CD4-positive, alpha-beta T cell treated with Interleukin-21 for 1 hour (primary cell): ENCODE measurements at places on chromosomes 3 and 15.
A peak's percentile ranks its signal among the peaks of the same experiment; 100 is the strongest.

- DNase-seq, result no peak
Measured at GRCh38 chr15:41848631-41849030, 10.0 kb downstream of the PLA2G4B start.

- no peak for DNase-seq
Measured at GRCh38 chr3:120637851-120638559, 41.9 kb downstream of the NDUFB4 start.

GRCh38 chr15:70197945-70198361 is 100.2 kb upstream of the TLE3 start:
- DNase-seq, result no peak

GRCh38 chr15:64681424-64682024 is 93.9 kb downstream of the RBPMS2 start:
- DNase-seq, result peak; percentile 33

GRCh38 chr3:79672731-79673130 is 95.1 kb downstream of the ROBO1 start:
- DNase-seq, result no peak

DNA sequence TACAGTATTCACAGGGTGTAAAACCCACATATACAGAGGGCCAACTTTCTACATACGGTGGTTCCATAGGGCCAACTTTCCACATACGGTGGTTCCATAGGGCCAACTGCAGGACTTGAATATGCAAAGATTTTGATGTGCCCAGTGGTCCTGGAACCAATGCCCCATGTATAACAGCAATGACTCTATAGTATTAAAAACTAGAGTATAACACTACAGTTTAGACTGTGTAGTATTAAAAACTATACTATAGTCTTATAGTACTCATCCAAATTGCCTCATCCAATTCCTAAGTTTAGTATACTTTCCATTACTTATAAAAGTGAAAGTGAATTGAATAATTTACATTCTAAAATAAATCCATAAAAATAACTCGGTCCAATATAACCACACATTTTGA is 75.9 kb downstream of the GSK3B start:
- no peak for DNase-seq

DNA sequence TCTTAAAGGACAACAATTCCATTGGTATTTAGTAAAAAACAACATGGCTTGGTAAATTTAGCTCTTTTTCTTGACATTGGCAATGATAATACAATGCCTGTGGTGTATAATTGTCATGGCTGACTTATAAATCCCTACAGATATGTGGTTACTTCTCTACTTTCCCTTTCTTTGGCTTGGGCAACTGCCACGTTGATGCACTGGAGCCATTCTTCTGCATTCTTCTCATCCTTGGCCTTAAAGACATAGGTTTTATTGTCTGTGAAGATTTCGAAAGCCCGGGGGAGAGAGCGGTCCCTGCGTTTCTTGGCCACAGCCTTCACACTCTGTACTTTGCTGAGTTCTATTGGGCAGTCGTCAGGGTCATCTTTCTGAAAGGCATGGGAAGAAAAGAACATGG is 101.1 kb upstream of the CCNL1 start:
- no peak for DNase-seq

- no peak for DNase-seq
Measured at GRCh38 chr3:78871048-78871447, 896.8 kb downstream of the ROBO1 start.

DNA sequence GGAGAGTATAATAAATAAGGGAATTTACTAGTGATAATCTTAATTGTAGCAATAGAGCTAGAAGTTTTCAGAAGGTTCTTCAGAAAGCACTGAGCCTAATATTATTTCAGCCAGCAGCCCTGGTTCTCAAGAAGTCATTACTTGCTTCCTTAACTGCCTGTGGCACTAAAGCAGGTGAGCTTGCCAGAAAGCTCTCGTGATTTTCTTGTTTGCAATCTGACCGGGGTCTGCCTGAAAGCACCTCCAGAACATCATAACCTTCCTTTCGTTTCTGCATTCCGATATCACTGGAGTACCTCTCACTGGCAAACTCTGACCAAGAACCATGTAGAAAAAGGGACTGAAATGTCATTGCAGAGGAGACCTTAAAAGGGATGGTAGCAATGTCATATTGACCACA is 510.3 kb downstream of the ZIC1 start:
- DNase-seq, result no peak

- no peak for DNase-seq
Measured at GRCh38 chr3:197189623-197190022, 108.8 kb downstream of the DLG1 start.

DNA sequence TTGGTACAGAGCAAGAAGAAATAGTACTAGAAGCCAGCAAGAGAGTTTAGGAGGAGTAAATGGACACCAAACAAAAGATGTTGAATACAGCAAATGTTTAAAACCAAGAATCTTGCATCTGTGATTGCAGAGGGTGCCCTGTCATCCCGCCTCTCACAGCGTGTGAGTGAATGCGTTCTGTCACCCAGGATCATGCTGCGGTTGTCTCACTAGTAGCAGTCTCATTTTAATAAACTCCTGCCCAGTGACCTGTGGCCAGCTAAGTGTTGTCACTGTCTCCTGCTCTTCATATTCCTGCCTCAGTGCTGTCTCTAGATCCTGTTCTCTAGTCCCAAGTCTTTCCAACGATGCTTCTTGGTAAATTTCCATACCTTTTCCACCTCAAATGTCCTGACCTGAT is 584.6 kb downstream of the MCTP2 start:
- DNase-seq, result no peak

DNA sequence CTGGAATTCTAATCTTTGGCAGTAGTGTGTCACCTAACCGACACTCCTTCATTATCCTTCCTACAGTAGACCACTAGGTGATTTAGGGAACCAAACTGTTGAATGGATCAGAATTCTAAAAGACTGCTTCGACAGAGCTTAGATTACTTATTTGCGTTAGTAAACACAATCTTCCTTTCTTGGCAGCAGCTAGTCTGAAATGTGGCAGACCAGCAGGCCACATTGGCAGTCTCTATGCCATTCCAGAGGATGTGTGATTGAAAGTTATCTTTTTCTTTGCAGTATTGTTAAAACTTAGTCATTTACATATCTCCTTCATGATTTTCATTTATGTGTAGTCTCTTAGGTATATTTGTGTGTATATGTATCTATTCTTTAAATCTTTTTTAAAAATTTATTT is 23.6 kb downstream of the MBNL1 start:
- DNase-seq, result no peak

DNA sequence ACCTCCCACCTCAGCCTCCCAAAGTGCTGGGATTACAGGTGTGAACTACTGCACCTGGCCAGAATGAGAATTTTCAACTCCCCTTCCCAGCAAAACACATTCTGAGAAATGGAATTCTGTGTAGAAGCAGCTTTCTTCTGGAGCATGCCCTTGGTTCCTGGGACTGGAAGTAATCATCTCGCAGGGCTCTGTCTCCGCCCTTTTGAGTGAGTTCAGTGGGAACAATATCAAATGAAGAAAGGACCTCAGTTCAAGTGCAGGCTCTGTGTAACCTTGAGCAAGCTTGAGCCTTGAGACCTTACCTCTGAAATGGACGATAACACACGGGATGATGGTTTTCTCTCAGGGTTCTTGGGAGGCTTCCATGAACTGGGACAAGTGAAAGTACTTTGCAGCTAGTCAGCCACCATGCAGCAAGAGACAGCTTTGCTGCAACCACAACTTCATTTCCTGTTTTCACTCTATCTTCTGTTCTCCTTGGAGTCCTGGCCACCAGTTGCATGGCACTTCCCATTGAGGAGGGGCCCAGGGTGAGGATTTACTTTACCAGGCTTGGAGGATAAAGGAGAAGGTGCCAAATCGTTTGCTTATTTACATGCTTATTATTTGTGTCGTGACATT is 35.7 kb upstream of the IGF1R start:
- no peak for DNase-seq

GRCh38 chr15:79089890-79090486 is 592 bp downstream of the RASGRF1 start:
- no peak for DNase-seq

DNA sequence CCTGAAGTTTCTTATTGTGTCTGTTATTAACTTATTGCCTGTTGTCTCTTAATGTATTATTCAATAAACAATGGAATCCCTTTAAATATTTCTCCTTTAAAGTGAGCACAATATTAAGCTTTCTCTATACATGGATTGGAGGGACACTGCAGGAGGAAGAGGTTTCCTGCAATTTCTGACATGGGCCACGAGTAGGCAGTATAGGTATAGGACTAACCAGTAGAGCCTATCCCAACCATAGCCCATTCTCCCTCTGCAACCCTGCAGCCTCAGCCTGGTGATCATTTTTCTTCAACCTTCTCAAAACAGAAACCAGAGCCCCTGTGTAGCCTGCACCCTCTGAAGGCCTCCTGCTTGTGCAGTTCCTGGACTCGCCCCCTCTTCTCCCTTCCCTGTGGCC is 124.8 kb downstream of the NEK10 start:
- no peak for DNase-seq

DNA sequence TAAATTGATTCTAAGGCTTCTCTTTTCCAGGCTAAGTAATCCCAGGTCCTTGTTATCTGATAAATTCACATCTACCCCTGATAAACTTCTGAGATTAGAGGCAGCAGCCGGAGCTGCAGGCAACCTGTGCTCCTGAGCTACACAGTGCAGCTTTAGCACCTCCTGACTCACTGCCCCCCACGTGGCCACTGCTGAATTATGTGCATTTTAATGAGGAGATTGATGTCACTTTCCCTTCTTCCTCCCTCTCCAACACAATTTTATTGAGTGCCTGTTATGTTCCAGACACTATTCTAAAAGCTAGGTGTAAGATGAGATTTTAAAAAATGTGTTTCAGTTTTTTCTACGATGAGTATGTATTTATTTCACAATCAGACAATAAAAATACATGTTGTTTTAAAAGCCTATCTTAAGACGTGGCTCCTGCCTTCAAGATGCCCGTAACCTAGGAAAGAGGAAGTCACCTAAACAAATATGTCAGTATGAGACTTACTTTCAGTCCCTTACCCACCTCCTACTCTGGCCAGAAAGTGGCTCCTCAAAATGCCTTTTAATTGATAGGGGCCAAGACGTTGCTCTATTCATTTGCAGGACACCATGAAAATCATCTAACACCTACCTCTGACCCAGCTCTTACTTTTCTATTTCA is 161.5 kb upstream of the PFN2 start:
- no peak for DNase-seq

- no peak for DNase-seq
Measured at GRCh38 chr15:84772031-84772430, 23.6 kb downstream of the ZNF592 start.

DNA sequence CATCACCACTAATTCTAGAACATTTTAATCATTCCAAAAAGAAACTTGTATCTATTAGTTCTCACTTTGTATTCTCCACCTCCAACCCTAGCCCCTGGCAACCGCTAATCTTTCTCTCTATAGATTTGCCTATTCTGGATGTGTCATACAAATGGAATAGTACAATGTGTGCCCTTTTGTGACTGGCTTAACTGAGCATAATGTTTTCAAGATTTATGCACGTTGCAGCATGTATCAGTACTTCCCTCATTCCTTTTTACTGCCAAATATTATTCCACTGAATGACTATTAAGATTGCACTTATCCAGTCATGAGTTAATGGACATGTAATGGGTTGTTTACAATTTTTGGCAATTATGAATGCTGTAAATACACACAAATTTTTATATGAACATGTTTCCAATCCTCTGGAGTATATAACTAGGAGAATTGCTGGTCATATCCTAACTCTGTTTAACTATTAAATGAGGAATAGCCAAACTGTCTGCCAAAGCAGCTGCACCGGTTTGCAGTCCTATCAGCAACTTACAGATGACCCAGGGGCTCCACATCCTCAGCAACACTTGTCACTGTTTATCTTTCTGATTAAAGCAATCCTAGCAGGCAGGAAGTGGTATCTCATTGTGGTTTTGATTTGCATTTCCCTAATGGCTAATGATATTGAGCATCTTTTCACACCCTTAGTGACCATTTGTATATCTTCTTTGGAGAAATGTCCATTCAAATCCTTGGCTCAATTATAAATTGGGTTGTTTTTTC is 42.9 kb downstream of the DCUN1D1 start:
- peak; percentile 4 for DNase-seq

GRCh38 chr3:32483772-32484171 is 18.9 kb downstream of the CMTM6 start:
- DNase-seq, result no peak

DNA sequence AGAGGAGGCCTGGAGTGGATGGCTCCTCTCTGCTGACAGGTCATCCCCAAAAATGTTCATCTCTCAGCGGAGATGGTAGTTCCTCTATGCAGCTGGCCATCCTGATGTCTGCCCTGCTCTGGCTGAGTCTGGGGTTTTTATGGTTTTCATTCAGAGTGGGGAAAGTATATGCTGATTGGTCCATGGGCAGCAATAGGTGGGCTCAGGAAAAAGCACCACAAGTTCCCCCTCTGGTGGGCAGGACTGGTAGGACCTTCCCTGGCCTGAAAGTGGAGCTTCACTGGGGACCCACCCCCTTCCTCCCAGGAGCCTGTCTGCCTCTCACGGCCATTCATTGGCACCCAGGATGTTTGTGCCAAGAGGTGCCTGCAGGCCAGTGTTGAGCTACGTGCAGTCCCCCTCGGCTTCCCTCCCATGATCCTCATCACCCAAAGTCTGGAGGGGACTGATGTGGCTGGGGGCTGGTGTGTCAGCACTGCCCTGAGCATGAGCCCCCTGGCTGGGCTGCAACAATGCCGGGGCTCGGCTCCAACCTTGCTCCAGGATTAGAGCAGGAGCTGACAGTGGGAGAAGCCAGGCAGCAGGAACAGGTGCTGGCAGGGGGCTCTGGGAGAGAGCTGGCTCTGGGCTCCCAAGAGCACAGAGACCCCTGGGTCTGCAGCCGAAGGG is 13.1 kb upstream of the BLOC1S6 start:
- DNase-seq, result peak; percentile 15

DNA sequence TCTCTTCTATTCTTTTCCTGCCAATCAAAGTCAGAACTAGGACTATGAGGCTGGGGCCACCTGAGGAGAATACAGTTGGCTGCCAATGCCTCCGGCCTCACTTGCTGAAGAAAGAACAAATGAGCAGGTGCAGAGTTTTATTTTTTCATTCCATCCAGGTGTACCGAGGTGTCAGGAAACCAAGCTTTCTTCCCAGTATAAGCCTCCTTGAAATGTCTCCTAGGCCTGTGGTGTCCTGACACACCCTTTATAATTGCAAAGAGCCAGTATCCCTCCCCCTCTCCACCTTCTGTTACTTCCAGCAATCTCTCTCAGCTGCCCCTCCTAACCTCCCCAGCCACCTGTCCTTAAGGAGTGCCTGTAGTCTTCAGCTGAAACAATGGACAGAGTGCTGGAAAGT is 127.9 kb downstream of the SLC9A9 start:
- DNase-seq, result no peak
